ENCODE measurements at places on chromosomes 7 and 10. TPM values are rescaled to one million over a fixed set of nuclear protein-coding genes. Genes with fewer than 3 reads are reported as not detected.

DNA sequence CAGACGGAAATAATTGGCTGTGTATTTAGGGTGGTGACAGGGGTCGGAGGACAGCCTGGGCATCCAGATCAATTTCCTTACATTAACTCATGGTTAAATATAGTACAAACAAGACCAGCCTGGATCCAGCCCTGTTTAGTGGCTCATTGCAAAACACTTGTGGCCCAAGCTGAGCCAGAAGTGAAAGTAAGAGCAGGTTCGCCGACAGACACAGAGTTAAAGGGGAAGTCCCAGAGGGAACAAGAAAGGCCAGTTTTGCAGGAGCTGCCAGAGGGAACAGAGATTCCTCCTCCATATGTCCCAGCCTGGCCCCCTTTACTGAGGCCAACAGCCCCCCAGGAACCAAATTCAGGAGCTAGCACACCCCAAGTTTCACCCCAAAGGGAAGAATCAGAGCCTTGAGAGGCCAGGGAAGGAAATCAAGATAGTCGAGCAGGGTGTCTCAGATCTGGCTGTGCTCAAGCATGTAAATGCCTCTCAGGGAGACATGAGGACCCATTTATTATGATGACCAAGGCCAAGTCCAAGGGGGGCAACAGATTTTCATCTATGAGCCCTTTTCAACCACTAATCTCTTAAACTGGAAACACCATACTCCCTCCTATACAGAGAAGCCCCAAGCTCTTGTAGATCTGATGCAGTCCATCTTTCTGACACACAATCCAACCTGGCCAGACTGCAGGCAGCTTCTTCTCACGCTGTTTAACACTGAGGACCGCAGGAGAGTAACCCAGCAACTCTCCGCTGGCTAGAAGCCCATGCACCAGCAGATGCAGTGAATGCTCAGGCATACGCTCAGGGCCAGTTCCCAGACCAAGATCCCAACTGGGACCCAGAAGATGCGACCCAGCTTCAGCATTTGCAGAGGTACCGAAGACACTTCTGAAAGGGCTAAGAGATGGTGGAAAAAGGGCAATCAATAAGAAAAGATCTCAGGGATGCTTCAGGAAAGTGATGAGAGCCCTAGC, 15.9 kb upstream of the ADCK2 start:
- peak; percentile 81 for DNase-seq

Gene SNCG
- 9.3 TPM for total RNA-seq

Gene FRMD4A
- total RNA-seq: 23.7 TPM

GRCh38 chr10:103742824-103743223, 112.6 kb downstream of the SH3PXD2A start:
- no peak for DNase-seq

DNA sequence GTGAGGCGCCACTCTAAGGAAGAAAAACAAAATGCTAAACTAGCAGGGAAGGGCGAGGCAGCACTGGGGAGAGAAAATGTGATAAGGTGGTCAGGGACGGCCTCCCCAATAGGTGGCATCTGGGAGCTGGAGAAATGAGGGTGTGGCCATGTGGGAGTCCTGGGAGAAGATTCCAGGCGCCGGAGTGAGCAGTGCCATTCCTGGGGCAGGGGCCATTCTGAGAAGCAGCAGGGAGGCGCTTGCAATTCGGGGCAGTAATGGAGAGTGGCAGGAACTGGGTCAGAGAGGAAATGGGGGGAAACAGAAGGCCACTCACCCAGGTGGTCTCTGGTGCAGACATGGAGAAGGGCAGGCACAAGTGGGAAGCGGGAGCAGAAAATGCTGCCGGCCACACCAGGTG, 61.8 kb upstream of the LRRC18 start:
- no peak for DNase-seq

DNA sequence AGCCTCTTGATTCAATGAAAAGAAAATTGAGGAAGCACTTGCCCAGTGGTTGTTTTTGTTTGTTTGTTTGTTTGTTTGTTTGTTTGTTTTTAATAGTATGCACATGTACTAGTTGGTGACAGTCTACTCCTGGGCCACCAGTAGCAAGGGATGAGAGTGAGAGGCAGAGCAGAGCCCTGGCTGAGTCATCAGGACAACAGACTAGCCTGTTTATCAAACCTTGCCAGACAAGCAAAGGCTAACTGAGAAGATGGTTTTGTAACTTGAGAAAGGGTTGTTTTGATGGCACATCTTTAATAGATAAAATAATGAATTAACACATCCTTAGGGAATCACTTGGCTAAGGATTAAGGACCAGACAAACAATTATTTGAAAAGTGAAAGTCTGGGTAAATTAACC, 78.1 kb downstream of the INHBA start:
- no peak for DNase-seq

Gene GARIN1A
- total RNA-seq: 2.4 TPM

GRCh38 chr7:66529883-66530610, 98.6 kb upstream of the KCTD7 start:
- DNase-seq: no peak

Gene ENKUR
- not detected for total RNA-seq

Gene EPHA1
- not detected for total RNA-seq

DNA sequence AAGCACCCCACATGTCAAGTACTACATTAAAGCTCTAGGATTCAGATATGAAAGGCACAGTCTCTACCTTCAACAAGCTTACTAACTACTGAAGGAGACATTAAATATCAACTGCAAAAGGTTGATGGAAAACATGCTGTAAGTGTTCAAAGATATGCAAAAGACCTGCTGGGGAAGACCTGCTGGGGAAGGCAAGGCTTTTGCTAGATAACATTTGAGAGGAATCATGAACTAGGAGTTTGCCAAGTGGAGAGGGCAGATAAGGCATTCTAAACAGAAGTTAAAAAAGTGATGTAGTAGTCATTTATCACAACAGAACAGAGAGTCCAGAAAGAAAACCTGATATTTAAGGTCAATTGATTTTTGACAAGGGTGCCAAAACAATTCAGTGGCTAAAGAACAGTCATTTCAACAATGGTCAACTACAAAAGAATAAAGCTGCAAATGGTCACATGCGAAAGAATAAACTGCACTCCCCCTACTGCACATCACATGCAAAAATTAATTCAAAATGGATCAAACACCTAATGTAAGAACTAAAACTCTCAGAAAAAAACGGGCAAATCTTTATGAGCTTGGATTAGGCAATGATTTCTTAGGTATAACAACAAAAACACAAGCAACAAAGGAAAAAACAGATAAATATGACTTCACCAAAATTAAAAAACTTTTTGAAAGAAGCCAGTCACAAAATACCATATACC, 23.0 kb upstream of the MSS51 start:
- DNase-seq: no peak

GRCh38 chr7:148079206-148080080, 511.1 kb upstream of the C7orf33 start:
- no peak for DNase-seq

Measured in cardiac septum (tissue), 1 donor.